ENCODE measurements at places on chromosomes 1 and 21.

GRCh38 chr21:34790834-34791233, 122.0 kb downstream of the CLIC6 start:
- no peak for DNase-seq

- peak; percentile 96 for DNase-seq
Observed at GRCh38 chr1:244065960-244066388, 14.9 kb downstream of the ZBTB18 start.

DNA sequence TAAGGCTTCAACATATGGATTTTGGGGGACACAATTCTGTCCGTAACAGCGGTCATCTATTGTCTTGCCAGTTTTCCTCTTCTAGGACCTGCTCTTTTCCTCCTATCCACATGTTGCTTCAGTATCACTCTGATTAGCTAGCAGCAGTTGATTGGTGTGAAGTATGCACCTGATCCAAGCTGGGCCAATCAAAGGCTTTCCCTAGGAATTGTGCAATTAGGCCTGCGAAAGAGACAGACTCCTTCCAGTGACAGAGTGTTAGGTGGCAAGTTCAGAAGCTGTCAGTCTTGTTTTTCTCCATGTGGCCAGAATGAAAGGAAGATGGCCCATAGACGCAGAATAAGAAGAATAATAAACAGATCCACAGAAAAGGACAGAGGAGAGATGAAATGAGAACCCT, 34.1 kb upstream of the IL12RB2 start:
- no peak for DNase-seq

GRCh38 chr1:37472281-37472680, 2.1 kb upstream of the ZC3H12A start:
- no peak for DNase-seq

- DNase-seq = peak; percentile 89
Observed at GRCh38 chr1:41758904-41759548, 159.7 kb downstream of the HIVEP3 start.

- no peak for DNase-seq
Observed at GRCh38 chr1:34279971-34280370, 103.3 kb downstream of the C1orf94 start.

- no peak for DNase-seq
Observed at GRCh38 chr1:4802024-4802423, 147.6 kb downstream of the AJAP1 start.

GRCh38 chr1:31531177-31531999, 44.9 kb upstream of the TINAGL1 start:
- peak; percentile 39 for DNase-seq

DNA sequence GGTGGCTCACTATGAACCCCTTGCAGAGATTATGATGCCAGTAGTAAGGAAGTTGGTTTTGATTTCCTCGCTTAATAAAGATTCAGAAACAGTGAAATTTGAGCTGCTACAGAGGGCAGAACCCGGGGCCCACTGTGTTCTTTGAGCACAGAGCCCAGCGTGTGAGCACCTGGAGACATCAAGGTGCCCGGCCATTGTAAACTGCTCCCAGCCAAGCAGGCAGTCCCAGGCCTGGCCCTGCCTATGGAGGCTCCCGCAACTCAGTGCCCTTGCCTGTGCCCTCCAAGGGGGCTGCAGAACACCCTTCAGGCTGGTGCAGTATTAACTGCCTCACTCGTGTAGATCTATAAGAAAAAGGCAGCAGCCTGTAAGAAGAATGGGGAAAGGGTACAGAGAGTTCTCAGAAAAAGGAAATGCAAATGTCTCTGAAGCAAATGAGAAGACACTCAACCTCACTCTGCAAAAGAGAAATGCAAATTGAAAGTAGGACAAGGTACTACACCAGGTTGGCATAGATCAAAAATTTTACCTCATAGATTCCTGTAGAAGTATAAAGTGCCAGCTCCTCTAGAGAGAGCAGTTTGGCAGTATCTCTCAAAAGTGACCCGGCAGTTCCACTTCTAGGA, 323.7 kb downstream of the HHAT start:
- DNase-seq = no peak

DNA sequence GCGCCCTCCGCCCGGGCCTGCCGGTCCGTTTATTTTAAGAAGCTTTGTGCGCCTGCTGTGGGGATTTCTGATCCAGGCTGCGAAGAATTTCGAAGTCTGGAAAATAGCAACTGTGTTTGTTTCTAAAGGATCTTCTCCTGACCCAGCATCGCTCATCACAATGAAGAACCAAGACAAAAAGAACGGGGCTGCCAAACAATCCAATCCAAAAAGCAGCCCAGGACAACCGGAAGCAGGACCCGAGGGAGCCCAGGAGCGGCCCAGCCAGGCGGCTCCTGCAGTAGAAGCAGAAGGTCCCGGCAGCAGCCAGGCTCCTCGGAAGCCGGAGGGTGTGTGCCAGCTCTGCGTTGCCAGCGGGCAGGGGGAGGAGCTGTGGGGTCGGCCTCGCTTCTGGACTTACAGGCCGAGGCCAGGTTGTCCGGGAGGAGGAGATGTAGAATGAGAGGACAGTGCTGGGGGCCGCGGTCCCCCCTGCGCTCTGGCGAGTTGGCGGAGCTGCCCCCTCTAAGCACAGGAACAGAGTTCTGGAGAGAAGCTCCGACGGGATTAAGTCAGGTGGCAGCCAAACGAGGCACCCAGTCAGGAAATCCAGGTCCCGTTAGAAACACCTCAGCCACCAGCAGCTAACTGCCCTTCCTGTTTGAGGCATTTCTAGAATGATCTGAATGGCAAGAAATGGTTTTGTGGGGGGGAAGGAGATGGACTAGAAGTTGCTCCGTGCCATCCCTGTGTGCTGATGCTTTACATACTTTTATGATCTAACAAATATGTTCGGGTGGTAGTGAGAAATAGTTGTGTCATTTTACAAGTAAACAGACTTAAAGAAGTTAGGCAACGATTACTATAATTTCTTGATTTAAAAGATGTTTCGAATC, 948 bp downstream of the TXLNA start:
- no peak for DNase-seq

DNA sequence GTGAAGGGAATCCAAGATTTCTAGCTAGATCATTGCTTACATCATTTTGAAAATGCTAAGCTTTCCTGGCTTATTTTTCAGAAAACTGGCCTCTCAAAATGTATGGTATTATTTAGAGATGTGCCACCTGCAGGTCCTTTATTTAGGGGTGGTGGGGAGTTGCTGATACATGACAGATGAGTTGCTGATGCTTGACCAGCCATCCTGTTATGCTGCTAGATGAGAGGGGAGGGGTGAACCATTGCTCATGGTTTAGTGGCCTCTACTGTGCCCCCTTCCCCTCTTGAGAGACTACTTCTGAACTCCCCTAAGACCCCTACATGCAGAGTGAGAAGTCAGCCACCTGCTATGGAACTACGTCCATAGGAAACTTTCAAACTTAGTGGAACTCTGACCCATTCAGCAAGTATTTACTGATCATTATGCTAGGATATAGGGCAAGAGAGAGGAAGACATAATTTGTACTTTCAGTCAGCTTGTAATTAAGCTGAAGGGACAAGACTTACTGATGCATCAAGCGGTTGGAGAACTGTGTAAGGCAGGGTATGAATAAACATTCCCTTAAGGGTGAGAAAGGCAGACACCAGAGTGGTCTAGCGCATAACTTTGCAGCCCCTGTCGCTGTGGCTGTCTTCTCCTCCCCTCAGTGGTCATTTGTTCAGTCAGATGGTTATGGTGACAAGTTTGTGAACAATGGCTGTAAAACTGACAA, 34.6 kb downstream of the SLAMF6 start:
- DNase-seq = no peak

- DNase-seq = no peak
Observed at GRCh38 chr21:45894450-45894825, 87.1 kb upstream of the COL6A1 start.

GRCh38 chr1:107291987-107292386, 151.1 kb downstream of the NTNG1 start:
- DNase-seq = no peak

DNA sequence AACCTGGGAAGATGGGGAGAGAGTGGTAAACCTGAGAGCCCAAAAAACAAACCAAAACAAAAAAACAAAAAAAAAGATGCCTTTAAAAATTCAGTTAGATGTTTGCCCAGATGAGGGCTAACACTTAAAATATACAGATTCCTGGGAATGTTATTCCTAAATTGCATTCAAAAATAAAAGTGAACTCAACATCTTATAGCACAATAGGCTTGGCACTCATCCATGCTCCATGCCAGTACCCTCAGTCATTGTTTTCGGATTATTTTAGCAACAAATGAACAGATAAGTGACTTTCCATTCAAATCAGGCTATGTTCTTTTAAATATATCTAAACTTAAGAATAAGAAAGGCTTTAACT, 3.7 kb downstream of the ATP1A1 start:
- no peak for DNase-seq

DNA sequence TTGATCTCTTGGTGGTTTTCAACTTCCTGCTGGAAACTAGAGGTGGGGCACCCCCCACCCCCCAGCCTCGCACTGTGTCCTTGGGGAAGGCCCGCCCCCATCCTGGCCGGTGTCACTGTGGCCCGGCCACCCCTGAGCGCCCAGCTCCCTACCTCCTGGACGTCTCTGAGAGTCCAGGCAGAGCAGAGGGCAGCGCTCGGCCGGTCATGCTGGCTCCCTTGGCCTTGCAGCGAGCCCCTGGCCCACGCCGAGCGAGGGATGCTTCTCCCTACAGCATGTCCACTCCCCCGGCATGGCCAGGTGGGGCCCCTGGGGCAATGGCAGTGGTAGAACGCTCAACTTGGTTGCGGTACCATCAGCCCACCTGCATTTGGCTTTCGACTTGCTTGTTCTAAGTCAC, 28.7 kb upstream of the TRAPPC10 start:
- no peak for DNase-seq

DNA sequence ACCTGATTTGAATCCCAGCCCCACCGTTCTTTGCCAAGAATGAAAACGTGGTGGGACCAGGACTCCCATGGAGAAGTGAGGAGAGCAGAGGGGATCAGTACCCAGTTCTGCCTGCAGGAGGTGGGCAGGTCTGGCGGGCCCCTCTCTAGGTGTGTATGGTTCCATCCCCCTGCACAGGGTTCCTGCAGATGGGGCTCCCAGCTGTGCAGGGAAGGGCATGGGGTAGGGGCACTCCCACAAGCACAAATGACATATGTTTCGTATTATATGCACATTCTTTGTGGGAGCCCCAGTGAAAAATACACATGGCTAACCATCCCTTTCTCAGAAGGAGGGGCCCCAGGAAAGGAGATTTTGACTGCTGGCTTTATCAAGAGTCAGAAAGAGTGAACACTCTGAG, 144.6 kb downstream of the PLPP3 start:
- no peak for DNase-seq

GRCh38 chr1:178575611-178576361, 62.9 kb downstream of the TEX35 start:
- DNase-seq = no peak

DNA sequence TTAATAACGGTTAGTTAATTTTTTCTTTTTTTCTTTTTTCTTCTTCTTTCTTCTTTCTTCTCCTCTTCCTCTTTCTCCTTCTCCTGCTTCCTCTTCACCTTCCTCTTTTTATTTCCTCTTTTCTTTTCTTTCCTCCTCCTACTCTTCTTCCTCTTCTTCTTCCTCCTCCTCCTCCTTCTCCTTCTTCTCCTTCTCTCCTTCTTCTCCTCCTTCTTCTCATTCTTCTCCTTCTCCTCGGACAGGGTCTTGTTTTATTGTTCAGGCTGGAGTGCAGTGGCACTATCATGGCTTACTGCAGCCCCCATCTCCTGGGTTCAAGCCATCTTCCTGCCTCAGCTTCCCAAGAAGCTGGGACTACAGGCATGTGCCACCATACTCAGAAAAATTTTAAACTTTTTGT, 13.4 kb upstream of the ACBD3 start:
- DNase-seq = no peak

GRCh38 chr1:206680279-206680678, 4.4 kb upstream of the MAPKAPK2 start:
- no peak for DNase-seq

- DNase-seq = no peak
Observed at GRCh38 chr1:168260393-168260792, 20.3 kb upstream of the TBX19 start.

DNA sequence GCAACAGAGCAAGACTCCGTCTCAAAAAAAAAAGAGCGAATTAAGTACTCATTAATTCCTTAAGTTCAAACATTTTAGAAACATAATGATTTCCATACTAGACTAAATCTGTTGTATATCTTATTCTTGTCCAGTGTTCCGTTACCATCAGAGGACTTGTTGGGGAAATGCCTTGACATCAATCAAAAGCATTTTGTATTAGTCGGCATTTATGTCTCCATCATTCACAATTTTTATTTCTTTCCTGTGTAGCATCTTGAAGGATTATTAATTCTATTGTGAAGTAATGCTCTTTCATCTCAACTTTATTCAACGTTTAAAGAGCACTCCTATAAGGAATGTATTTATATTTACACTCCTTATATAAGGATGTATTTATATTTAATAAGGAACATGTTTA, 82.9 kb upstream of the QSOX1 start:
- no peak for DNase-seq

GRCh38 chr1:215765833-215766232, 198.7 kb downstream of the KCTD3 start:
- no peak for DNase-seq

DNA sequence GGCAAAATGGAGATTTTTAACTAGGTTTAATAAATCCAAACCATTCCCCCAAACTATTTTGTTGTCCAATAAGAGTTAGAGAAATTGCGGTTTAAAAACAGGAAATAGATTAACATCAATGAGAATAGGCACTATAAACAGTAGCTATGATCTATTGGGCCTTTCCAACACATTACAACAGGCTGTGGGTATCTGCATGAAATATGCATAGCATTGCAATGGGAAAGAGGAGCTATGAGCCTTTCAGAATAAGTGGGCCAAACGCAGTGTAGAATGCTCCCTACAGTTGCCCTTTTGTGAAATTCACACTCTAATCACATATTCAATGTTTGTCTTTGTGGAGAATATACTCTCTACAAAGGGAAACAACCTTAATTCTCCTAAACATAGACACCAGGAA, 305.5 kb upstream of the PRMT6 start:
- DNase-seq = no peak

DNA sequence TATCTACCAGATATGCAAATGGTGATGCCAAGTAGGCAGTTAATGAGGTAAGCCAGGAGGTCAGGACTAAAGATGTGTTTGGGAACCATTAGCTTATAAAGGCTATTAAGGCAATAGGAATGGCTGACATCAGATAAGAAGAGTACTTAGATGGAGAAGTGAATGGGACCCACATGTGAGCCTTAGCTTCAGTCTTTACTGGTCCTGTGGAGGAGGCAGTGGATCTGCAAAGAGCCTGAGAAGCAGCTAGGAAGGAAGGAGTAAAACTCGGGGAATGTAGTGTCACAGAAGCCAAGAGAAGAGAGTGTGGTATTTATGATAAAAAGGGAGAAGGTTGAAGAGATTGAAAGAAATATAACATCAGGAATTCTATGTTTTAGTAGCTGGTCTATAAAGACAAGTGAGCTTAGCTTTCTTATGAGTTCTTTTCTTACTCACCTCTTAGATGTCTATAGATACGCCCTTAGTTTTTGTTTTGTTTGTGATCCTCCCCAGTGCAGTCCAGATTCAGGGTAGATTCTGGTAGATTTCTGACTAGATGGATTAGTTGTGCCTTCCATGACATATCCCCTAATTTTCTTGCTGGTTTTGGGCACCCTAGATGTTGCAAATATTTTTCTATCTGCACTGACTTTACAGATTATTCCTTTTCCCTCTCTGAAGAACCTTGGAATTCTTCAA, 39.4 kb downstream of the SLAMF6 start:
- no peak for DNase-seq

GRCh38 chr1:84538599-84538998, 32.2 kb upstream of the GNG5 start:
- DNase-seq = no peak

Measured in fibroblast of skin of left biceps (primary cell).